Left lung (tissue), 14 donors: ENCODE measurements at places on chromosomes 7 and 10. TPM values are rescaled to one million over a fixed set of nuclear protein-coding genes. Genes with fewer than 3 reads are reported as not detected.
A peak's percentile ranks its signal among the peaks of the same experiment; 100 is the strongest.

H2BK1 gene
- not detected for polyA plus RNA-seq

LDB1 gene
- 151 TPM for polyA plus RNA-seq

KEL gene
- polyA plus RNA-seq: 2.3 TPM

DNA sequence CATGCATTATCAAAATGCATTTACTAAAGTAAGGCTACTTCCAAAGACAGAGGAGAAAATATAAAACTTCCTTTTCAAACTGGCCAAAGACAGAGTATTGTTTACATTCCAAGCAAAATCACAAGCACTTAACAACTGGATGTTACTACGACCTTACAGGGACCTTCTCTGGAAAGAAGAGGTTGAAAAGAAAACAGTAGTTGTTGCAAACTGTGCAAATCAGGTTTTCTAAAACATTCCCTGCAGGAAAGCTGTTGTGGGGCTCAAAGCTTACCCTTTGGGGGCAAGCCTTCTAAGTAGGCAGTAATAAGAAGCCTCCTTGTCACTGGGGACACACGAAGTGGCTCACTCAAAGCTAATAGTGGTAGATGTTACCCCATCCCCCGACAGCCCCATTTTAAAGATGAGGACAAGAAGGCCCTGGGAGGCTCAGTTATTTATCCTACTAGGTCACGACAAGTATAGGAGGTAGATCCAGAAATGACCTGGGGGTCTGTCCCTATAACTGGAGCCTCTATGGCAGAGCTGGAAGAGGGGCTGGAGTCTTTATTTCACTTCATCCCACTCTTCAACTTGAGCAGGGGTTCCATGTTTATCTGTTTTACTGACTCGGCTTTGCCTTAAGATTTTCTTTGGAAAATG is 46.6 kb downstream of the ATXN7L1 start:
- DNase-seq: no peak

DNA sequence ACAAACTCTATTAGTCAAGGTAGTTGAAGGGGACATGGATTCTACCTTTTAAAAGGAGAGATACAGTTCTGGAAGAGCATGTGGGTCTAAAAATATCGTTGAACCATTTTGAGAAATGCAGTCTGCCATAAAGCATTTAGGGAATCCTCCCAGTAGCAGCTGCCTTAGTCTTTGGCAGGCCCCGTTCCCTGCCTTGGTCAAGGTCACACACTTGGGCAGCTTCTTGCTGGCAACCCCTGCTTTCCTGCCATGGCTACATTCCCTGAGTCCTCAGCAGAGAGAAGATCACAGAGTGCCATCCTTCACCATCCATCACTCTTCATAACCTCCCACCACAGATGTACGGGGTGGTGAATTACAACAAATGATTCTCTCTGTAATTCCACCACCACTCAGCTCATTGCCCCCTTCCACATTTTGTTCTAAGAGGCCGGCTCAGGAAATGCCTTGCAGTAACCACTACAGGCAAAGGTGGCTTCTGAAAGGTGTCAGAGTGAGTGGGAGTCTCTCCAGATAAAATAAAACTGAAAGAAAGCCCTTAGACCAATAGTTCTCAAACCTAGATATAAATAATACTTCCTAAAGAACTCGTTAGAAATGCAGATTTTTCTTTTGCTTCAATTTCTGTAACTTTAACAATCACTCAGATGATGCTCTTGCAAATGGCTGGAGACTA is 121.4 kb upstream of the STK17A start:
- no peak for DNase-seq

- no peak for DNase-seq
Observed at GRCh38 chr7:125278318-125278717, 348.7 kb upstream of the POT1 start.

GRCh38 chr10:13019280-13019679 is 17.8 kb upstream of the CCDC3 start:
- DNase-seq: no peak

- DNase-seq: peak; percentile 11
Observed at GRCh38 chr7:6637544-6638229, 569 bp downstream of the ZNF316 start.

DNA sequence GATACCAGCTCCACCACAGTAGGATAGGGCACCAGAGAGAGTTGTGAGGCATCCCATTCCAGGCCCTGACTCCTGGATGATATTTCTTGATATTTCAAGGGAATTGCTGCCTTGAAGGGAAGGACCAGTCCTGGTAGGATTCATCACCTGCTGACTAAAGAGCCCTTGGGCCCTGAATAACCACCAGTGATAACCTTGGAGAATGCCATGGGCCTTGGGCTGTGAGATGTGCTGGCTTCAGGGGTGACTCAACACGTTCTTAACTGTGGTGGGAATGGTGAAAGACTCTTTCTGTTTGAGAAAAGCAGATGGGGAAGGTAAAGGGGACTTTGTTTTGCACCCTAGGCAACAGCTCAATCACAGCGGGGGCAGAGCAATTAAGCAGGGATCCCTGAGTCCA is 21.4 kb upstream of the ASZ1 start:
- DNase-seq: no peak

- no peak for DNase-seq
Observed at GRCh38 chr10:110373059-110373458, 68.3 kb upstream of the SMNDC1 start.

GRCh38 chr7:152709287-152710152 is 33.6 kb upstream of the XRCC2 start:
- no peak for DNase-seq

- DNase-seq: no peak
Observed at GRCh38 chr7:87447116-87447635, 28.3 kb downstream of the ABCB4 start.

DNA sequence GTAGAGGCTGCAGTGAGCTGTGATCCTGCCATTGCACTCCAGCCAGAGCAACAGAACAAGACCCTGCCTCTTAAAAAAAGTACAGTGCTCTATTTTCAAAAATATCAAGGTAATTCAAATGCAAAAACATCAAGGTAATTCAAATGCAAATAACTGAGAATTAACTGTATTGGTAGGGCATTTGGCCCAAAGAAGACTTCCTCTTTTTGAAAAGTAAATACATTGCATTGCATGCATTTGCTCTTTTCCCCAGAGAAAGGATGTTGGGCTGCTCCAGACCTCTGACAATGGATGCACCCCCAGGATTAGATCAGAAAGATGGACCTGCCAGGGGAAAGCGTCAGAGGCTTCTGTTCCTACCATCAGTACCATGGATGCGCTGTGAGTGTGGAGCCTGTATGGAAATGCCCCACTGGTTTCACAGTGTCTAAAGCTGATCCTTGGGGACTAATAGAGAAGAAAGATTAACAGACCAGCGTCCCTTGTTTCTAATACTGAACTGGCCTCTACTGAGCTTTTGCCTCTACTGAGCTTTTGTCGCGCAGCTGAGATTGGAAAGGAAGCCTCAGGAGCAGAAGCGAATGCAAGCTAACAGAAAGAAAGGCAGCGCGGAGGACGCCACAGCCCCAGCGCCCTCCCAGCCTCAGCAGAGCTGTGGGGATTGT is 93.5 kb upstream of the LYZL2 start:
- no peak for DNase-seq

DNA sequence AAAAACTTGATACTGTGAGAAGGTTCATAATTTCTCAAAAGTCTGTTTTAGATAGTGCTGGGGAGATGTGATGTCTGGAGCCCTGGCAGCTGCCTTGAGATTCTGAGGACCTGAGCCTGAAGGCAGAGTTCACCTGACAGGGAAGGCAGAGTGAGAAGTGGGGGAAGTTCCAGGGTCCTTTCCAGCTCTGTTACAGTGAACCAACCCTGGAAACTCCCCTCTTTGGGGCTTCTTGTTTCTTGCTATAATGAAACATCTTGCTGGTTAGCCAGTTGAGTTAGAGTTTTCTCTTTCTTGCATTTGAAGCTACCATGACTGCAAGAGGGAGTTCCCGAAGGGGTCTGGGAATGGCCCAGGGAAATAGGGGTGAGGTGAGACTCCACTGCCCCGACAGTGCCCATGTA is 158.9 kb upstream of the TNRC18 start:
- DNase-seq: no peak

DNA sequence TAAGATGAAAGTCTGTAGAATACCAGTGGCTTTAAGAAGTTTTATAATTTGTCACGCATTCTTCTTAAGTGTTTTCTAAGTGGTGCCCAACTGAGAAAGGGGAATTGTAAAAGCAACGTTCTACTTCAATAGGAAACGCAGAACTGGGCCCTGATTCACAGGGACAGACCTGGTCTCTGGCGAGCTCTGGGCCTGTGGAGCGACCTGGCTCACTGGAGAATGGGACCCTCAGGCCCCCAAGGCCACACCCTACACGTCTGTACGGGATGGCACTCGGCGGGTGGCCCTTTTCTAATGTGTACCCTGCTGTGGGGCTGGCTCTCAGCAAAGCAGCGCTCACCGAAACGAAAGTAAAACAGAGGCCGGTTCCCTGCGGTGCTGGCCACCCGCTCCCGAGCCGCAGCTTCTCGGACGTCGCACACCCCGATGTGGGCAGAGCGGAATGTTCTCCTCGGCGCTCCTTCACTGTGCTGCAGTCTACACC is 205.0 kb downstream of the DIP2C start:
- no peak for DNase-seq

GRCh38 chr10:28743576-28743975 is 66.3 kb downstream of the BAMBI start:
- DNase-seq: no peak
